Stimulated activated CD8-positive, alpha-beta memory T cell treated with anti-CD3 and anti-CD28 coated beads, Interleukin-15, amount 100 ng/mL, for 4 hours (primary cell): ENCODE measurements at places on chromosomes 4 and X.
A peak's percentile ranks its signal among the peaks of the same experiment; 100 is the strongest.

- no peak for DNase-seq
Observed at GRCh38 chrX:31366041-31366440, 294.2 kb upstream of the FTHL17 start.

- no peak for DNase-seq
Observed at GRCh38 chr4:123110147-123110546, 187.8 kb upstream of the NUDT6 start.

- DNase-seq: peak; percentile 73
Observed at GRCh38 chrX:39859991-39860861, 237.5 kb downstream of the BCOR start.

GRCh38 chr4:54566608-54567007, 91.1 kb upstream of the KIT start:
- DNase-seq: no peak

GRCh38 chrX:132539611-132540010, 50.8 kb upstream of the MBNL3 start:
- no peak for DNase-seq

GRCh38 chrX:1767026-1767425, 152.2 kb downstream of the ASMT start:
- DNase-seq: no peak
